ENCODE measurements at places on chromosomes 2 and 18.
A peak's percentile ranks its signal among the peaks of the same experiment; 100 is the strongest.

DNA sequence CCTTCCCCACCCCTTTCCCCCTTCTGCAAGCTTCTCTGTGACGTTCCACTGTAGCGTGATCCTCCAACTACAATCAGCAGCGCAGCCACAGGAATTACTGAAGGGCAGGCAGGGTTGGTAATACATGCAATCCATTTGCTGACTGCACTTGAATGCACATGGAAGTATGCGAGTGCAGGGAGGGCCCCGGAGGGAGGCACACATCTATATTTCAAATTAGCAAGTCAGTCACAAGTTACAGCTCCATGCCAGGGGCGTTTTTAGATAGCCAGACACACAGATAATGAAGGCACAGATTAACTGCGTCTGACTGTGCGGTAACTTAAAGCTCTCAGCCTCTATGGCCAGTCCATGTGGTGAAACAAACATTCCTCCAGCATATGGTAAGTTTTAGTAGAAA, 209.2 kb upstream of the GATA6 start:
- no peak for DNase-seq

- DNase-seq: no peak
Measured at GRCh38 chr2:235265348-235265965, 228.4 kb upstream of the AGAP1 start.

GRCh38 chr2:117557626-117558025, 256.9 kb upstream of the DDX18 start:
- no peak for DNase-seq

DNA sequence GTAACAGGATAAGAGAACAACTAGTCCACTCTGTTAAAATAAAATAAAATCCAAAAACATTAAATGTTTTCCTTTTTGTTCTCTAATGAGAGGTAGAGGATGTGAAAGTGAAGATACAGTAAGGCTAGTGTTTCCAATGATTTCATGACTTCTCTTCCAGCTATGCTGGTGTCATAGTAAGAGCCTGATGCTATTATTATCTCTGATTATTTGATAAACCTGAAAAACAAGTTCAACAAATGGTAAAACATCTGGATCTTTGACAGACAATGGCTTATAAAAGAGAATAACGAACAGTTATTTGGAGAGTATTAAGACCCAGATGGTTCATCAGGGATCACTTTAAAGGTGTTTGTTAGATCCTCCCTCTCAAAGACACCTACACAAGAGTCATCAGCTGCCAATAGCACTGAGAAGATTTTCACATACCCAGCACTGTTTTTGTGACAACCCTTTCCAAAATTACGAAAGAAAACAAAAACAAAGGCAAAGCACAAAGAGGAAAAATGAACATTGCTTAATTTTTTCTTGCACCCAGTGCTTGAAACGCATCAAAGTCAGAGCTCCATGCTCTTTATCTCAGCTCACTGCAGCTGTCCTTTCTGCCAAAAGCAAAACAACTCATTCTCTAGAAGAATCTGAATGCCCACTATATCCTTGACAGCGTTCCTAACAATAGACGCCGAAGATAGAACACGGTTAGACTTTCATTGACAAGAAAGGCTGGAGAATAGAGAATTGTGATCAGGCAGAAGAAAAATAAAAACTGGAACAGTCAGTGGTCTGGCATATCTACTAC, 168.6 kb downstream of the SLC8A1 start:
- no peak for DNase-seq

- no peak for DNase-seq
Measured at GRCh38 chr2:78417355-78417754, 608.1 kb upstream of the REG3G start.

- no peak for DNase-seq
Measured at GRCh38 chr2:19462256-19462645, 103.8 kb upstream of the OSR1 start.

DNA sequence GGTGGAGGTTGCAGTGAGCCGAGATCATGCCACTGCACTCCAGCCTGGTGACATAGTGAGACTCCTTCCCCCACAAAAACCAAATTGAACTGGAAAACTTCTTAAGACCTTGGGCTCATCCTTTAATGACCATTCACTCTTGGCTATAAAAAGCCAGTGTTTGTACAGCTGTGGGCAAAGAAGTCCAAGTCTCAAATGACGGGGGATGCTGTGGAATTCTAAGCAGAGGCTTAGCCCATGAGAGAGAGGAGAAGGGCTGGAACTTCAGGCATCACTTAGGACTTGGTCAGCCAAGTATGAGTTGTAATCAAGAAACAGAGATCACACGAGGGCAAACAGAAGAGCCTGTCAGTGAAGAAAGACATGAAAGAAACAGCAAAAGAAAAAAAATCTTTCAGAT, 79.3 kb upstream of the POU3F3 start:
- DNase-seq: no peak

- no peak for DNase-seq
Measured at GRCh38 chr18:58385472-58385871, 243.4 kb downstream of the ALPK2 start.

DNA sequence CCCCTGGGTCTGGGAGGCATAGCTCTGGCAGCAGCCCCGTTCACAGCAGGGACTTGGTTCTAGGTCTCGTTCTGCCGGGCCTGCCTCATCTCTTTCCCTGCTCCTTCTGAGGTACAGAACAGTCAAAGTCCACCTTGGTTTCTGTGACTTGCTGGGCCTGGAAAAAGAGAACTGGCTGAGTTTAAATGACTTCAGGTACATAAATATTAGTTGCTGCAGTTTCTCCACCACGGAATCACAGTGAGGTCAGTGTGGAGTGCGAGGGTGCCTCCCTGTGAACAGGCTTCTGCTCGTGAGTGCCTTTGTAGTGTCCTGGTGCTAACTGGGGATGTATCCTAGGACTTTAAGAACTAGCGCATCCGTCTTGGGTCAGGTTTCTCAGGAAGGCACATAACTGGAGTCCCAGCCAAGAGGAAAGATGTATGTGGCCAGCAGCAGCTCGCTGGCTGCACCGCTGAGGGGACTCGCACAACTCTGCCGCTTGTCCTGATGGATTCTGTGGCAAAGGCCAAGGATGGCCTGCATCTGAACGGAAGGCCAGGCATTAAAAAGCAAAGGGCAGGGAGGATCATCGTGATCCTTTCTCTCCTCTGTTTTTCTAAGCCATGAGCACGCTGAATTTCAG, 188.6 kb downstream of the SH3RF3 start:
- no peak for DNase-seq

DNA sequence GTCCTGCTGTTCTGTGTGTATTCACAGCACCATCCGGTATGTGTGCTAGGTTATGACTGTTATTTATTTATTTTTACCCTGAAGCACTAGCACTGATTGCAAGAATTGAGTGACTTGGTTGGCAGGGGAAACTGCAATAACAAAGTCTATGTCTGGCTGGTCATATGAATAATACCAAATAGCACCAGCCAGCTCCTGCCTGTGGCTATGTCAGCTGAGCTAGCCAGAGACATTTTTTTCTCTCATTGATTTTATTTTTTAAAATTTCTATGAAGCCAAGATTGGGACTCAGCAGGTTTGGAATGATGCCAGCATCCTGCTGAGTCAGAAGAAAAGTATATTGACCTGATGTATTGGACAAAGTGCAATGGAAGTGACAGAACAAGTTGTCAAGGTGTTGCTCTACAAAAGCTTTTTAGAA, 188.5 kb upstream of the CDH2 start:
- DNase-seq: no peak

- DNase-seq: no peak
Measured at GRCh38 chr2:64165706-64166105, 21.5 kb upstream of the PELI1 start.

- no peak for DNase-seq
Measured at GRCh38 chr2:69581774-69582581, 61.6 kb downstream of the AAK1 start.

GRCh38 chr2:59435635-59436034, 1117.8 kb downstream of the BCL11A start:
- no peak for DNase-seq

DNA sequence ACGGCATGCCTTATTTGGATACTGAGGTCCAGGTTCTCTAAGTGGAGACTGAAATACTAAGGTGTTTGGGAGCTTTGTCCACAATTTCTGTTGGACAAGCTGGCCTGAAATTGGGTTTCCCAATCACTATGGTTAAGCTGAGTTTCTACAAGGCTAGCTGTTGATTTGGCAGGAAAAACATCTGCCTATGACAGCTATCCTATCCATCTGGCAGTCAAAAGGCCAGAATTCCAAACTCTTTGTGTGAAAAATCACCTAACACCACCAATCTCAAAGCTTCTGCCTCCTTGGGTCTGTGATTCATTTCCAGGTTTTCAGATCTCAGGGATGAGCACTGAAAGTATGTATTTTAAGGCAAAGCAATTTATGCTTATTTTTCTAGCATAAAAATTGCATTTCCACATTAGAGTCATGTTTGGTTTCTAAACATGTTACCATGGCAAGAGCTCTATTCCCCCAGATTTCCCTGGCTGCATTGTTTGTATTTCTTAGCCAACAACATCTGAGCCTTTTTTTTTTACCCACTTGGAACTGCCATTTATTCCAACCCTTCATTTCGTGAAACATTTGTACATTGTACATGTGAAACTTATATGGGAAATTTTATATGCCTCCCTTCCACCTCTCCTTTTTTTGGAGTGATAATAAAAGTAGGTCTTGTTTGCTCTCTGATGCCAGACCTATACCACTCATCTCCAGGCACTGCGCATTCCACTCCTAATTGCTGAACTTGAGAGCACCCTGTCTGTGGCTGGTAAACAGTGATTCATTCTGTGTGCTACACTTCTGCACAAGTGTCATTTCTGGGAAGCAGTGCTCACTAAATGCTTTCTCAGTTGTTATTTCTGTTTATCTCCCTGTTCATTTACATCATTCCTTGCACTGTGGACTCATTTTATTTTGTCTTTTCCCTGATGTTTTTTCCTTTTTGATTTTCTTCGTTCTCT, 15.9 kb upstream of the CCDC85A start:
- no peak for DNase-seq

GRCh38 chr2:176692533-176692932, 423.3 kb downstream of the MTX2 start:
- DNase-seq: no peak

DNA sequence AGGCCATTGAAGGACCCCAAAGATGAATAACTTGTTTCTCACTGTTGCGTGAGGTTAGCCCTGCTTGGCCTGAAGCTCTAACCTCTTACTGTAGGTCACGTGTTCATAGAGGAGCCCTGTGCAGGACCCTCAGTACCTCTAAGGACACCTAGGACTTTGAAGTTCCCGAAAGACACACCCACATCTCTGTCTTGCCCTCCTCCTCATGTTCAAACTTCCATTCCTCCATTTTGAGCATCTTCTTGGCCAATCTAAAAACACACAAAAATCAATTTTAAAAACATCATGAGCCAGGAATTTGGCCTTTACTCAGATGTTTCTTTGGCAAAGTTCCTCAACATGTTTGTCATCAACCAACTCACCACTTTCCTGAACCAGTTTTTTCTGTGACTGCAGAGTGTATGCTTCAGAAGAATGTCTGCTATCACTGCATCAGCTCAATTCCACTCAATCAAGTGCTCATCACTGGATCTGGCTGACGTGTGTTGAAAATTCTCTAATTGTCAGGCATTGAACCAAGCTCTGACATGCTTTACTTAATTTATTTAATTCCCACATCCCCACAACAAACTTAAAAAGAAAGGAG, 101.6 kb downstream of the AP1S3 start:
- DNase-seq: no peak

GRCh38 chr18:61738488-61738887, 154.3 kb downstream of the RNF152 start:
- DNase-seq: no peak

DNA sequence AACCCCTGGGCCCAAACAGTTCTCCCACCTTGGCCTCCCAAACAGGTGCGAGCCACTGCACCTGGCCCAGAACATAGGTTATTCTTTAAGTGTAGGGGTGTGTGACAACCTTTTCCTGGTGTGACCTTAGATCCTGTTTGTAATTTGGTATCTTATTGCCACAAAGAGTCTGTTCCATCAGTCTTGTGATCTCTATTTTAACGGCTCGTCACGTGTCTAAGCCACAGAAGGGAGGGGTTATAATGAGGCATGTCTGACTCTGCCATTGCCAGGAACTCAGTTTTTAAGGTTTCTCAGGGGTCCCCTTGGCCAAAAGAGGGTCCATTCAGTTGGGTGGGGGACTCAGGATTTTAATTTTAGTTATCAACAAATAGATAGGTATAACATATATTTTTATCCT, 4.4 kb upstream of the ALS2 start:
- no peak for DNase-seq

DNA sequence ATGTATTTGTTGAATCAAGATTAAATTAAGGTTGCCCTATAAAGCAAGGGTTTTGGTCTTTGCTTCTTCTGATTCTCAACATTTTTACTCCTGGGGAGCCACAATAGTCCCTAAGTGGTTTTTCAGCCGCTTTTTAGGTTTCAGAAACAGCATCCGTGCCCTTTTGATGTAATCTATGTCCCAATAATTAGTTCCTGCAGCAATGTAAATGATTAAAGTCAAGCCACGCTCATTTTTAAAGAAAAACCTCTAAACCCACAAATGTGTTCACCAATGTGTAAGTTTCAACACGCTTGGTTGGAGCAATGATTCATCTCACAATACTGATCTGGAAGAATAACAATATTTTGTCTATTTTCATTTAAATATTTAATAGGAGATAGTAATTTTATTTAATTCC, 5.6 kb downstream of the ARL4C start:
- DNase-seq: no peak

DNA sequence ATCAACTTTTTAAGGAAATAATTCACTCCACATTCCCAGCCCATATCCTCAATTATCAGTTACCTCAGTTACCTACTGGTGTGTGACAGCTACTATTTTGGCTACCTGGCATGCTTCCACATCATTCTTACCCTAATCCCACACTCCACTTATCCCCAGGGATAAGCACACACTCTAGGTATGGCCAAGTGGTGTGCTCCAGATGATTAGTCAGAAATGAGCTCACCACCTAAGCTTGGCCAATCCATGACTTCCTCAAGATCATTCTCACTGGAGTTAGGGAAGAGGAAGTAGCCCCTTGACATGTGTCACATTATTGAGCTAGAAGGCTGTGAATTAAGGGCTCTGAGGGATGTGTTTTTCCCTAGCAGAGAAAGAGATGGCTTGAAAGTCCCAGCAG, 20.9 kb upstream of the SMAD4 start:
- no peak for DNase-seq

GRCh38 chr2:233668605-233669260, 3.0 kb upstream of the UGT1A9 start:
- DNase-seq: no peak

GRCh38 chr2:144475569-144476275, 44.2 kb downstream of the ZEB2 start:
- DNase-seq: no peak

DNA sequence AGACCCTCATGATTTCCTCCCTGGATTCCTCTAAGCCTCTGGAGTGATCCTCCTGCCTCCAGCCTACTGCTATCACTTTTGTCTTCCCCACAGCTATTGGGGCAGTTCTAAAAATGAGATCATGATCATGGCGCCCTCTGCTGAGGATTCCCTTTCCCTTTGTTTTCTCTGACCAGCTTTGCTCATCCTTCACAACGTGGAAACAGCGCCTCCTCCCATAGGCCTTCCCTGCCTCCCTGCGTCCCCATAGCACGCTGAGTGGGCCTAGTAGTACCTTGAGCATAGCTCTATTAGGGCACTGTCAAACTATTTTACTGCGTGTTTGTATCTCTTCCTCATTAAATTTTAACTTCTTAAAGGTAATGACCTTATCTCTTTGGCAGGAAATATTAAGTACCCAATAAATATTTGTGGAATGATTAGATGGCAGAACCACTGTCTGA, 207.0 kb upstream of the FANCL start:
- peak; percentile 14 for DNase-seq
